HT-29 (cell line): ENCODE measurements at places on chromosomes 7 and 10.

DNA sequence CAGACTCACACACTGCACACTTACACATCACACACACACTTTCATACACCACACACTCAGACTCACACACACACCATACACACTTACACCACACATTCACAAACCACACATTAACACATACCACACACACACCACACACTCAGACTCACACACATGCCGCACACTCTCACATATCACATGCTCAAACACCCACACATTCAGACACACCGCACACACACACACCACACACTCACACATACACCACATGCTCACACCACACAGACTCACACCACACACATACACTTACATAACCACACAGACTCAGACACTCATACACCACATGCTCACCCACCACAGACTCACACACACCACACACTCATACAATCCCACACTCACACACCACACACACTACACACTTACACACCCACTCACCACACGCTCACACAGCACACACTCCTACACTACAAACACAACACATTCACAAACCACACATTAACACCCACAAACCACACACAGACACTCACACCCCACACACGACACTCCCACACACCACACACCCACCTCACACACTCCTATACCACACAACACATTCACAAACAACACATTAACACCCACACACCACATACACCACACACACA, 125.4 kb downstream of the EVX1 start:
- DNase-seq, result no peak

DNA sequence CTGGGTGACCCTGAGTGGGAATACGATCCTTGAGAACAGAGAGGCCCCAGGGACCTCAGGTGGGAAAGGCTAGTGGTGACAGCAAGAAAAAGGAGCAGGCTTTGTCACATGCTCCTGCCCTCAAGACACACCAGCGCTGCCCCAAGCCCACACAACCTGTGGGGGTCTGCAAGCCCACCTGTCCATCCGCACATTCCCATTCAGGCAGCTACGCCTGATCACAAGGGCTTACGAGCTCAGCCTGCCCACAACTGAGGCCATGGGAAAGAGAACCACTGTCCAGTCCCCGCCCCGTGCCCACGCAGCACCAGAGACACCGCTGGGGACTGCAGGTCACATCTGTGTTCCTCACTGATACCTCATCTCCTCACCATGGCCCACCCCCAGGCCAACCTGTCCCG, 26.7 kb downstream of the EBF3 start:
- DNase-seq, result no peak

- no peak for DNase-seq
These were observed 55.2 kb downstream of the MAGI2 start for GRCh38 chr7:79398138-79398749.

DNA sequence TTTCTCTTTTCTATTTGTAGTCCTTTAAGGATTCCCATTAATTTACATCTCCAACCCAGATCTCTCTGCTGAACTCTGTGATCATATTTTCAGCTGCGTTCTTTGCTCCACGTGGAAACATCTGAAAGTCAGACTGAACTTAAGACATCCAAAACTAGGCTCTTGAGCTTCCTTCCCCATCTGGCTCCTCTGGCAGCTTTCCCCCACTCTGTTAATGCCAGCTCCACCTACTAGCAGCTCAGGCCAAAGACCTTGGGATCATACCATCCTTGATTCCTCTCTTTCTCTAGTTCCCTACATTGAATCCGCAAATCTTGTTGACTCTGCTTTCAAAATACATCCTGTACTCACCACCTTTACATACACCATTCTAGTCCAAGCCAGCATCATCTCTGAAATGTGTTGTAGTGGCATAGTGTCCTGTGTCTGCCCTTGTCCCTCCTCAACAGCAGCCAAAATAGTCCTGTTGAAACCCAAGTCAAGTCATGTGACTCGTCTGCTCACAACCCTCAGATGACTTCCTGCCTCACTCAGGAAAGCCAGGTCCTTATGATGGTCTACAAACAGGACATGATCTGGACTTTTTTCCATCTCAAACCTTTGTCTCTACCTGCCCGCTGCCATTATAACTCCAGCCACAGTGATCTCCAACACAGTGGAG, 7.0 kb downstream of the REEP3 start:
- DNase-seq, result no peak

DNA sequence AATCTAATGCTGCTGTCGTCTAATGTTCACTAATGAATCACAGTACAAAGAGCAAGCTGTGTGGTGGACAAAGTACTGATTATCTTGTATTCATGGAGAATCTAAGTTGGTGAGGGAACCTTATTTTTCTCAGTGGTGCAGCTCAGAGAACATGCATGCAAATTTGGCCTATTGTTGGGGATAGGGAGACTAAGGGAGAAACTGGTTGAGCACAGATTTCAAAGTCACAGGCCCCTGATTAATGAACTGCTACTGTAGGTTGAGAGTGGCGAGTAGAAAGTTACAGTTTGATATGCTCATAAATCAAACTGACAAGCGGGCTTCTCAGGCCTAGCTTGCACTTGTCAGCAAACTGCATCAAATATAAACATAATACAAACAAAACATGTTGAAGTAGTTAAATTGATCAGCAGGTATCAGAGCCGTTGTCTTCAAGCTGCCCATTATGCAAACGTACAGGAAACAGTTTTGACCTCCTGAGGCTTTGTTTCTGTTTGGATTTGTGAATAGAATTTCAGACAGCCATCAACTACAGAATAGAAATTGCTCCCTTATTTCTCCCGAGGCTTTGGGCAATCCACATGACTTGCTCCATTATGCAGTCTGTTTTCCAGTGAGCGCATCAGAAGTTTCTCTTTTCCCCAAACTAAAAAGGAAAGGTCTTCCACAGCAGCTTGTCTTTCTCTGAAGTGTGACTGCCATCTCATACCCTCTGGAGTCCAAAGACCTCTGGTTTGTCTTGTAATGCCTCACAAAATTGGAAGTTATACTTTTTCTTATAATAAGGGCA, 215.8 kb downstream of the FOXP2 start:
- peak; percentile 10 for DNase-seq

DNA sequence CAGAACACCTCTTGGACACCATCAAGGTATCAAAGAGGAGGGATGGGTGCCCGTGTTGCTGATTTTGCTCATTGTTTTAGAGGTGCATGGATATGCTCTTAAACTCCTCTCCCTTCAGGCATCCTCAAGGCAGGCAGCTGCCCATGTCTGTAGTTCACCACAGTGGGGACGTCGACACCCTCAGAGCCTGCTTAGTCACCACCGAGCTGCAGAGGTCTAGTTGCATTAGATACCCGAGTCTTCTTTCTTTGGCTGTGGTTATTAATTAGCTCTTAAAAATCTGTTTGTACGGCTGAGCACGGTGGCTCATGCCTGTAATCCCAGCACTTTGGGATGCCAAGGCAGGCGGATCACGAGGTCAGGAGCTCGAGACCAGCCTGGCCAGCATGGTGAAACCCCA, 24.7 kb upstream of the TSPAN13 start:
- no peak for DNase-seq

DNA sequence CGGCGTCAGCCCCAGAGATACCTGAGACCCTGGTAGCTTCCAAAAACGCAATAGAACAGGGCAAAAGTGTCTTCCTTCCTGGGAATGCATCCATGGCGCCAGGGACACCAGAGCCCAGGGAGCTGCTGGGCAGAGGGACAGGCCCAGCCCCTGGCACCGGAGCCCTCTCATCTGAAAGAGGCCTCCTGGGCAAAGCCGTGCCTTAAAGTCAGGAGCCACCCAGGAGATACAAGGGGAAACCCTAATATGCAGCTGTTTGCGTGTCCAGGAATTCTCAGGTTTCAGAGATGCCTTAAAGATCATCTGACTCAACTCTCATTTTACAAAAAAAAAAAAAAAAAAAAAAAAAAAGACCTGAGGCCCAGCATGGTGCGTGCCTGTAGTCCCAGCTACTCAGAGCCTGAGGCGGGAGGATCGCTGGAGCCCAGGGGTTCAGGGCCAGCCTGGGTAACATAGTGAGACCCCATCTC, 28.0 kb downstream of the NUDT1 start:
- DNase-seq, result no peak

GRCh38 chr7:31419505-31420055, 79.1 kb upstream of the NEUROD6 start:
- no peak for DNase-seq

DNA sequence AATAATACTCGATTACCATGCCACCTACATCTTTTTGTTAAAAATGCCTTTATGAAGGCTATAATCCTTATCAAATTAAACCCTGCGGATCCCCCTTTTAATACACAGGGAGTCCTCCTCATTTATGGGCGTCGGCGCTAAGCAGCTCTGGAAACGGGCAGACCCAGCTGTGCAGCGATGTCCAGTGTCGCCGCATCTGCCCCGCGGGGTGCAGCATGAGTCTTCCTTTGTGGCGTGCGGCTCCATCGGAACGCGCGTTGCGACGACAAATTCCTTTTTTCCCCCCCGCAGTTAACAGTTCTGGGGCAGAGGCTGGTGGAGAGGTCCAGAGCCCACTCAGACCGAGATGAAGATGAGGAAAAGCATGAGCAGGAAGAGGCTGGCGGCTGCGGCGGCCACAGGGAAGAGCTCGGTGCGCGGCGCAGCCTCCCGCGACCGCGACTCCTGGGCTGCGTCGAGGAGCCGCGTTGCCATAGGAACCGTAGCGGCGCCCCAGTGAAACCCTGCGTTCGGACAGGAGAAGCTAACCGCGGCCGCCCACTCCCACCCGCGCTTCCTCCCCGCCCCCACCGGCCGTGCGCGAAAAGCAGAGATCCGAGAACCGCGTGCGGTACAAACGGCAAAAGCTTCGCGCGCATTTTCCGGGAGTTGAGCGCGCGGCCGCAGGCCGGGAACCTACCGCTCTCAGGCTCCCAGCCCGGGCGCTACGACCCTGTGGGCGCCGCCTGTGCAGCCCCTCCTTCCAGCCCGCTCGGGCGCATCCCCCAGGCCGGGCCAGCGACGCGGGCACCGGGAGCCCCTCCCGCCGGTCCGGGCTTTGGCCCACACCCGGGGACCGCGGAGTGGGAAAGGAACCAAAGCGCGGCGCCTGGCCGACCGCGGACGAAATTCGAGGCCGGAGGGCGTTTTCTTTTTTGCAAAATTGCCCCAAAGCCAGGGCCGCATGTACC, 130.6 kb downstream of the SPAG6 start:
- DNase-seq, result no peak

DNA sequence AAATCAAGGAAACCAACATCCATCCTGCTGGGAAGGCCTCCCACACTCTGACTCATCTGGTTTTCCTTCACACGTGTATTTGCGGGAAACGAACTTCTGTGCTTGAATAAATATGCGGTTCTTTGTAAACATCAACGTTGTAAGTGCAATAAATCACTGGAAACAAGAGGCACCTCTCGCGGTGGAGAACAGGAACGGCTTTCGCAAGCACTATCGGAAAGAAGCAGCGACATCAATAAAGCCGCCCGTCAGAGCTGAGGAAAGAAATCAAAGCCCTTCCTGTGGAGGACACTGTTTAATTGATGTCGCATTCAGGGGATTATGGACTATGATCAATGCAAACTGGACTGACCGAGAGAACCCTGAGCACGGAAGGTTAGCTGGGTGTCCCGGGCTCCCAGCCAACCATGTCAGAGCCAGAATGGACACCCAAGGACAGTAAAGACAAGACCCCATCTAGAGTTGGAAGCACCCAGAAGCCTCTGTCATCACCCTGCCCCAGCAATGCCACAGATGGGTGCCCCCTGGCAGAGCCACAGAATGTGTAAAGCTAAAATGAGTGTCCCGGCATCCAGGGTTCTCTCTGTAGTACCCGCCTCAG, 37.6 kb downstream of the OAT start:
- peak; percentile 31 for DNase-seq

DNA sequence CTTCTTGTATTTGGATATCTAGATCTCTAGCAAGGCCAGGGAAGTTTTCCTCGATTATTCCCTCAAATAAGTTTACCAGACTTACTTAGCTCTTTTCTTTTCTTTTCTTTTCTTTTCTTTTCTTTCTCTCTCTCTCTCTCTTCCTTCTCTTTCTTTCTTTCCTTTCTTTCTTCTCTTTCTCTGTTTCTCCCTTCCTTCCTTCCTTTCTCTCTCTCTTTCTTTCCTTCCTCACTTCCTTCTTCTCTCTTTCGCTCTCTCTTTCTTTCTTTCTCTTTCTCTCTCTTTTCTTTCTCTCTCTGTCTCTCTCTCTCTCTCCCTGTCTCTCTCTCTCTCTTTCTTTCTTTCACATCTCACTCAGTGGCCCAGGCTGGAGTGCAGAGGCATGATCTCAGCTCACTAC, 37.0 kb downstream of the UPP1 start:
- DNase-seq, result no peak

GRCh38 chr7:143376396-143376795, 4.7 kb upstream of the ZYX start:
- DNase-seq, result no peak

DNA sequence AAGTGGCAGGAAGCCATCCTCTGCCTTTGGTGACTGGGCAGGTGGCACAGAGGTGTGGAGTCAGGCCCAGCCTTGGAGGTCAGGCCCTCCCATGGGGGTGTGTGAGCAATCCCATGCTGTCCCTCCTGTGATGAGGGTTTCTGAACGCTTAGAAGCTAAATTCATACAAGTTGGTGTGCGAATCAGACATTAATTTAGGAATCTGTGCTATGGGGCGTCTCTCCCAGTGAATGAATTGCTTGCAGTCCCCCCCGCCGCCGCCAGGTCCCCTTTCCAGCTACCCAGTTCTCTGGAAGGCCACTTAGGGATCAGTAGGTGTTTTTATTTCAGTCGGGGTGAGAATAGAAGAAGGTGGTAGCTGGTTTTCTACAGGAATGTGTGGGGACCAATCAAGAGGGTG, 37.5 kb downstream of the LRRC18 start:
- DNase-seq, result no peak
